ENCODE measurements at places on chromosomes 5 and 9. TPM values are rescaled to one million over a fixed set of nuclear protein-coding genes. Genes with fewer than 3 reads are reported as not detected.

The MARVELD2 gene
- 24.8 TPM for total RNA-seq

The MSX2 gene
- not detected for total RNA-seq

The PLPP7 gene
- total RNA-seq: not detected

The TERT gene
- total RNA-seq: not detected

The PCDHB5 gene
- 0.64 TPM for total RNA-seq

The SLC46A2 gene
- total RNA-seq: not detected

The PCDHA10 gene
- total RNA-seq: 0.48 TPM

The SMIM33 gene
- not detected for total RNA-seq

The ABITRAM gene
- 2.2 TPM for total RNA-seq

The SLC45A2 gene
- total RNA-seq: not detected

The GARIN3 gene
- not detected for total RNA-seq

The COL15A1 gene
- total RNA-seq: not detected

The OTP gene
- total RNA-seq: not detected

The RASEF gene
- 13.0 TPM for total RNA-seq

The GABRA6 gene
- not detected for total RNA-seq

The PCDHGC5 gene
- 0.21 TPM for total RNA-seq

The SLCO4C1 gene
- total RNA-seq: 0.21 TPM

The FCN2 gene
- total RNA-seq: not detected

The FOXD4L5 gene
- 0.24 TPM for total RNA-seq

The SNCAIP gene
- total RNA-seq: not detected

The LRRC26 gene
- not detected for total RNA-seq

The KDM3B gene
- 42.0 TPM for total RNA-seq

The BARHL1 gene
- total RNA-seq: not detected

The DCTN4 gene
- 39.9 TPM for total RNA-seq

The DNAH5 gene
- 0.96 TPM for total RNA-seq

The REEP2 gene
- 1.9 TPM for total RNA-seq

Measured in tracheal epithelial cell (primary cell).